ENCODE measurements at places on chromosomes 11 and 22.

DNA sequence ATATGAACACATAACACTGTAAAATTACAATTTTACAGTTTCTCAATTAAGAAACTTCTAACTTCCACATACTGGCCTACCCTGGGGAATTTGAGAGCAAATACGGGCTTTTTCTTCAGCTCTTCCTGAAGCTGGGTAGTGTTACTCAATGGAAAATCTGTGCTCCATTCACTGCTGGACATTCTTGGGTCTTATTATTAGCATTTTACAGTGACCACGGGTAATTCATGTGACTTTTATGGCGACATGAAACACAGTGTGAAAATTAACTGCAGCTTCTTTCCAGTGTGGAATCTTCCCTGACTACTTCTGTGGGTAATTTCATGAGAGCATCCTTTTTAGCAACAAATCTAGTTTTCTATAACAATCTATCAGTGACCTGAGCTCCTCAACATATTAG is 423.7 kb upstream of the ANO5 start:
- peak; percentile 21 for DNase-seq

- DNase-seq, result no peak
Observed at GRCh38 chr22:25361899-25362214, 142.4 kb downstream of the CRYBB2 start.

- DNase-seq, result no peak
Observed at GRCh38 chr11:26575946-26576345, 3.9 kb upstream of the MUC15 start.

GRCh38 chr11:133277886-133278285 is 254.4 kb downstream of the OPCML start:
- no peak for DNase-seq

Data from suppressor macrophage treated with lipopolysaccharide for 1 hour (primary cell).